Breast epithelium (tissue), 4 donors: ENCODE measurements at places on chromosomes 5 and 9.

DNA sequence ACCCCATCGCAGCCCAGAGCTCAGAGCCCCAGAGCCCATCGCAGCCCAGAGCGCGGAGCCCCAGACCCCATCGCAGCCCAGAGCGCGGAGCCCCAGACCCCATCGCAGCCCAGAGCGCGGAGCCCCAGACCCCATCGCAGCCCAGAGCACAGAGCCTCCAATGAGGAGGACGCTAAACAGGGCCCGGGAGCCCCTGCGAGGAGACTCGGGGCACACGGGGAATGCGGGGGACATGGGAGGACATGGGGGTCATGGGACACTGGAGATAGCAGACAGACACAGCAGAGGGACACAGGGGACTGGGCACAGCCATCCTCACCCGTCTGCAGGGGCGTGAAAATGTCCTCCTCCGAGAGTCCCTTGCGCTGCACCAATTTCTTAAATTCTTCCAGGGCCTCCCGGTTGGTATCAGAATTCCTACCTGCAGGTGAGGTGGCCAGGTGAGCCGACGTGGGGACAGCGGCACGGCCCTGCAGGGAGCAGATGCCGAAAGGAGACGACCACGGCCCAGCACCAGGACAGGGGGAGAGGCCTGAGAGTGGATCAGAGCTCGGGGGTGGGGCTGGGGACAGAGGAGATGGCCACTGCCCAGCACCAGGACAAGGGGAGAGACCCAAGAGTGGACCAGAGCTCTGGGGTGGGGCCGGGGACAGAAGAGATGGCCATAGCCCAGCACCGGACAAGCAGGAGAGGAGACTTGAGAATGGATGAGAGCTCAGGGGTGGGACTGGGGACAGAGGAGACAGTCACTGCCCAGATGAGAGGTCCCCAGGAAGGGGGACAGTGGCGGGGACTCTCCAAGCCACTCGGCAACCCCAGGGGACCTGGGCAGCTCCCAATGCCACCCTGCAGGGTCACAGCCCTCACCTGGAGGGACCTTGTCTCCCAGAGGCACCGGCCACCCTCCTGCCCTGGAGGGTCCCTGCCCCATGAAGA, 2.8 kb downstream of the OBP2B start:
- DNase-seq = peak; percentile 2

DNA sequence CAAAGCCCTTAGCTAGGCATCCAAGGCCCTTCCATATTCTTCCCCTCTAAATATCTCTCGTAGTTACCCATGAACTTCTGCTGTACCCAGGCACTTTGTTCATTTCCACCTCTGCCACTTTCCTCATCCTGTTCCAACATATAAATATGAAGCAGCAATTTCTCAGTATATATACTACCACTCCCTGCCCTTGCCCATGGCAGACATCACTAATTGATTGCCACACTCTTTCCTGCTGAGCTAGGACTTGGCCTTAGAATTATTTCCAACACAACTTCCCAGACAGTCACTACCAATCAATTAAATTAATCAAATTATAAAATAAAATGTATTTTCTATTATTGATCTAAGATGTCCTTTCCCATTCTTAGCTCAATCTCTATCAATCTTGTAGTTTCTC, 8.5 kb downstream of the INSYN2B start:
- no peak for DNase-seq

- DNase-seq = peak; percentile 37
Observed at GRCh38 chr5:179165421-179166170, 105.4 kb downstream of the ZNF354C start.

- no peak for DNase-seq
Observed at GRCh38 chr9:21815643-21816042, 13.2 kb downstream of the MTAP start.

DNA sequence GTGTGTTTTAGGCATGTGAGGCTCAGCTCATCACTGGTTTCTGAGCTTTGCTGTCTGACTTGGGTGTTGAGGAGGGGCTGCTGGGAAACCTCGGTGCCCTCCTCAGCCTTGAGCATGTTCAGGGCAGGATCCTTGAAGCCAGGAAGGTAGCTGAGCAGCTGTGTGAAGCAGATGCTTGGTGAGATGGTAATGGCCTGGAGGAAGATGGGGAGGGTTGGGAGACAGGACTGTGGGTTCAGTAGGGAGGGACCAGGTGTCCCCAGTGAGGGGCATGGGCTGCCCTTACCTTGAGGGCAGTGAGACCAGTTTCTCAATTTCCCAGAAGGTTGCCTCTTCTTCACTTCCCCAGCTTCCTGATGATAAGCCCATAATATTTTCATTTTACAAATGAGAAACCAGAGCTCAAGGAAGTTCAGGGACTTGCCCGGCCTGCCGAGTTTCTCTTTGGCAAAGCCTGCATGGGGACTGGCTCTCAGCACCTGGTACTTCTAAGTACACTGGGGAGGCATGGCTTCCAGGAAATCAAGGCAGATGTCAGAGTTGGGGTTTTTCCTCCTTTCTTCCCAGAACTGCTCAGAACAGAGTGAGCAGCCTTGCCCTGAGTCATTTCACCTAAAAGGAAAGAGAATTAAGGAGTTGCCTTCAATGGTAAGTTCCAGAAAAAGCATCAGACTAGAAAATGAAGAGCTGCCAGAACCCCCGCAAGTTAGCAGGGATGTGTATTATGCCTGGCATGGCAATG, 225.7 kb downstream of the MAST4 start:
- no peak for DNase-seq

- DNase-seq = no peak
Observed at GRCh38 chr5:78905084-78905938, 79.8 kb downstream of the ARSB start.

DNA sequence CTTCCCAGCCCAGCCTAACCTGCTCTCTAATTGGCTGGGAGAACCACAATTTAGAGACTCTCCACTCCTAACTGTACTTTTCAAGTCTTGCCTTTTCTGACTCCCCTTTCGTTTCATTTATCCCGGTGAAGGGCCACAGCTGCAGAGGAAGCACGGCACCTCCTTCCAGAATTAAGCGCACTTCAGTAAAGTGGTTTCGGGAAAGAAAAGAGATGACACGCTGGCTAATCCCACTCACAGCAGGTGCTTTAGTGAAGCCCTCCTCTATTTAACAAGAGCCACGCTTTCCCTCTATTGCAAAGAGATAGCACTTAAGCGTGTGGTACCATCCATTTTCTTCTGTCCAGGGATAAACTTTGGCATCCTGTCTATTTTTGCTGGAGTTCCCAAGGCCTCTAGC, 4.8 kb downstream of the DNAH5 start:
- DNase-seq = no peak

DNA sequence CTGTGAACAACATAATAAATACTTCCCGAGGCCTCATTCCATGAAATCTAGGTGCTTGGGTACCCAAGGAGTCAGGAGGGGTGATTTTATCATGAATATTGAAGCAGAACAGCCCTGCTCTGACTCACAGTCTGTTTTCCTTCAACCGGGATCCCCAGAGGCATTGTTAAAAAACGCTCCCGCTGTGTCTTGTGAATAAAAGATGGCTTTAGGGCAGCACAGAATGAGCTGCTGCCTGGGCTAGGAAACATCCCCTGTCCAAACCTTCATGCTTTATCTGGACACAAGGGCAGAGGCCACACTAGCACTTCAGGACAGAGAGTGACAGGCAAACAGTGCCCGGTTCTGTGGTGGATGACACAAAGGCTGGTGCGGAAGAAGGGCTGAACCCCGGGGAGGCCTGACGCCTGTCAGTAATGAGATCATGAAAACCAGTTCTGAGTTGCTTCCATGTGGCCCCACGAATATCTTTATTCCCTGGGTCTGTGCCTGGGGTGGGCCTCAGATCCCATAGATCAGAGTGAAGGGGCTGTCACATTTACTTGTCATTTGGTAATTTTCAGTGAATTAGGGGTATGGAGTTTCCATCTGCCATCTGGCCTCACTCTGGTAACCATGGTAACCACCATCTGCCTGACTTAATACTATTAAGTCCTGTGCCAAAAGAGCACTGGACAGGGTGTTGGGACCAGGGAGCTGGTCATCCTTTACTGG, 2.6 kb downstream of the IGFBPL1 start:
- no peak for DNase-seq

DNA sequence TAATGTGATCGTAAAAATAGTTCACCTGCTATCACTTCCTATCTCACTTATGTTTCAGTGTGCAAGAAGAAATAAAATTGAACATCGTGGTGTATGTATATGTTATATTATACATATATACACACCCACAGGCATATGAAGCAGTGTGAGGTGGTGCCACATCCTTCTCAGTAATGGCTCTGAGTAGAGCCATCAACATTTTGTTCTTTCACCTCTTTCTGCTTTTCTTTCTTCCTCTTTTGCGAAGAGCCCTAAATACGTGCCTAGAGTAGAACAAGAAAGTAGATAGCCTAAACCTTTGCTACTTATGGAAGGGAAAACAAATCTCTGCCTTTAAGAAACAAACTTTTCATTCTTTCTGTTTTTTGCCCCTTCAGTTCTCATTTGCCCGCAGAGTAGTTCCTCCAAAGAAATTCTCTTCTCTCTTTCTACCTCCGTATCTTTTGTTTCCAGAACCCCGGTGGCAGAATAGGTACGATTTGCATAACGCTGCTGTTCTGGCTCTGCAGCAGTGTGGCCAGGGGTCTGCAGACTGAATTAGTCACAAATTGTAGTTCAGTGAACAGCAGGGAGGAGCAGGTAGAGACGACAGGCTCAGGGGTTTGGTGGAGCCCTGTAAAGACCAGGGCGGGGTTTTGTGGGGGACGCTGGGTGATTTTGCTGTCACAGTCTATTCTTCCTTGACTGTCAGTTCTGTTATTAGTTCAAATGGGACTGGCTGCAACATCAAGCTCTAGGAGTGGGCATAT, 40.5 kb upstream of the PJA2 start:
- DNase-seq = no peak

- no peak for DNase-seq
Observed at GRCh38 chr9:10230512-10230911, 382.3 kb downstream of the PTPRD start.

DNA sequence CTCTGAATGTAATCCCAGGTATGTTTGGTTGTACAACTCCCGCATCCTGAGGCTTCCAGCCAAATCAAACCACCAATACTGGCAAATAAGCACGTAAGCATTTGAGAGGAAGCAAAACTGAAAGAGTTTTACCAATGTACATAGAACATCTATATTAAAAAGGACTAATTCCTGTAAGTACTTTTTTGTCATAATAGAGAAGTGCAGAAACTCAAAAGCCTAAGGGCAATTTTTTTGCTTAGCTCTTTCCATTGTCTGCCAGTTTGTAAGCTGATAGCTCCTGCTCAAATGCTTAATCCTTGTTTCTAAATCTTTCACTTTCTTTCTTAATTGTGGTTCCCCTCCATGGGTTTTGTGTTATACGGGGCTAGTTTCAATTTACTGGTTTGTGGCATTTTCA, 1151.8 kb downstream of the CDH12 start:
- no peak for DNase-seq

- DNase-seq = no peak
Observed at GRCh38 chr9:37575001-37575400, 1.2 kb downstream of the FBXO10 start.

DNA sequence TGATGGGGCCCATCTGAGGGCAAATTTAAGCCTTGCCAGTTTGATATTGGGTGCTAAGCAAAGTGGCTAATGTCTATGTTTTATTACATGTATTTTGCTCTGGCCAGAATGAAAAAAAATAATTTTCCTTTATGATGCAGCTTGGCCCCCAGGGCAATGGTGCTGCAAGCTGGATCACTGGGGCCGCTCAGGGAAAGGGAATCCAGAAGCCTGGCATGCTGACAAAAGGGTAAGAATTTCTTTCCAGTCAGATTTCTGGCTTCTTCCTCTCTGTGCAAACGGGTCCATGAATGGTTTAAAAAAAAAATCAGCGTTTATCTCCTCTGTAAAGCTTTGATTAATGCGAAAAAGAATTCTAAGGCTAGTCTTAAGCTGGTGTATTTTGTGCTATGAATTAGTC, 138.4 kb downstream of the MAPKAP1 start:
- no peak for DNase-seq

DNA sequence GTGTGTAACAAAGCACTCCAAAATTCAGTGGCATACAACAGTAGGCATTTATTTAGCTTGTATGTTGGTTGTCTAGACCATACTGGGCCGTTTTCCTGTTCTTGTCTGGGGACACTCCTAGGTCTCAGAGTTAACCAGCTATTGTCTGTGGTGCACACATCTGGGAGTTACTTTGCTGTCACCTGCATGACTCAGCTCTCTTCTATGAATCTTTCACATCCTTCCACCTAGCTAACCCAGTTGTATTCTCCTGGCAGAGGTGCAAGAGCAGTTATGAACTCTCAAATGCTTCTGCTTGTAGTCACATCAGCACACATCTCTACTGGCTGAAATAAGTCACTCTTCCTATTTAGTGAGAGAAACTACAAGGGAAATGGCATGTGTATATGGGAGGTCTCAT, 138.1 kb downstream of the BAAT start:
- DNase-seq = no peak

GRCh38 chr5:95826949-95827891, 4.7 kb upstream of the GLRX start:
- DNase-seq = no peak

DNA sequence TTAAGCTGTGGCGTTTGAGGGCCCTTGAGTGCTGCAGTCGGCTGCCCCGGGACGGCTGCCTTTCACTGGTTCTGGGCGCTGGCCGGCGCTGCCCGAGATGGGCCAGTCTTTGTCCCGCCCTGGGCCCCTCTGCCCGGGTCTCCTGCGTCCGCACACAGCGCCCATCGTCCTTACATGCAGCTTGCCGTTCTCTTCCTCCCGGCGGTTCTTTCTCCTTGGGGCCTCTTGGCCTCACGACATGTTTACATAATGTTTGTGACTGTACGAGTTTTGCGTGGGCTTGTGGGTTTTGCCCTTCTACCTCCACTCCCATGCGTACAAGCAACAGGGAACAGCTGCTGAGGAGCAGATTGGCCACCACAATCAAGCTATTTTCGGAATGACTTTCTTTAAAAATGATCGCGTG, 618 bp downstream of the TNPO1 start:
- DNase-seq = peak; percentile 35

GRCh38 chr5:151054709-151055108, 26.1 kb downstream of the TNIP1 start:
- no peak for DNase-seq

DNA sequence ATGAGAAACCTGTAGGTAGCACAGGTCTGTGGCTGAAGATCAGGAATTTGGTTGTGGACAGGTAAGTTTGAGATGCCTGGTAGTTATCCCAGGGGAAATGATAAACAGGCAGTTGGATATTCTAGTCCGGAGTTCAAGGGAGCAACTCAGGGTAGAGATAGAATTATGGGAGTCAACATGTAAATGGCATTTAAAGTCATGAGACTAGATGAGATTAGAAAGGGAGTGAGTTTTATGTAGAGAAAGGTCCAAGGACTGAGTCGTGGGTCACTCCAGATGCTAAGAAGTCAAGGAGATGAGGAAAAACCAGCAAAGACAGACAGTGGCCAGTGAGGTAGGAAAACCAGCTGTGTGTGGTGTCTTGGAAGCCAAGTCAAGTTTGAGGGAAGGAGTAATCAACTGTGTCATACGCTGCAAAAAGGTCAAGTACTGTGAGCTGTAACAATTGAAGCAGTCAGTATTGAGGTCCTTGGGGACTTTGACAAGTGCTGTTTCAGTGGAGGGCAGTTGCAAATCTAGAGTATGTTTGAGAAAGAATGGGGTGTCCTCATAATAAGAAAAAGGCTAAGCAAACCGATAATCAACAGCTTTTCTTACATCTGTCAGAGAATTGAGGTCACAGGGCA, 18.2 kb downstream of the GNPDA1 start:
- DNase-seq = no peak

- peak; percentile 92 for DNase-seq
Observed at GRCh38 chr9:128902351-128903078, 18.3 kb upstream of the PHYHD1 start.
